ENCODE measurements at places on chromosomes 5 and 9.

GRCh38 chr9:137167277-137167746, 2.5 kb downstream of the LRRC26 start:
- DNase-seq: no peak

DNA sequence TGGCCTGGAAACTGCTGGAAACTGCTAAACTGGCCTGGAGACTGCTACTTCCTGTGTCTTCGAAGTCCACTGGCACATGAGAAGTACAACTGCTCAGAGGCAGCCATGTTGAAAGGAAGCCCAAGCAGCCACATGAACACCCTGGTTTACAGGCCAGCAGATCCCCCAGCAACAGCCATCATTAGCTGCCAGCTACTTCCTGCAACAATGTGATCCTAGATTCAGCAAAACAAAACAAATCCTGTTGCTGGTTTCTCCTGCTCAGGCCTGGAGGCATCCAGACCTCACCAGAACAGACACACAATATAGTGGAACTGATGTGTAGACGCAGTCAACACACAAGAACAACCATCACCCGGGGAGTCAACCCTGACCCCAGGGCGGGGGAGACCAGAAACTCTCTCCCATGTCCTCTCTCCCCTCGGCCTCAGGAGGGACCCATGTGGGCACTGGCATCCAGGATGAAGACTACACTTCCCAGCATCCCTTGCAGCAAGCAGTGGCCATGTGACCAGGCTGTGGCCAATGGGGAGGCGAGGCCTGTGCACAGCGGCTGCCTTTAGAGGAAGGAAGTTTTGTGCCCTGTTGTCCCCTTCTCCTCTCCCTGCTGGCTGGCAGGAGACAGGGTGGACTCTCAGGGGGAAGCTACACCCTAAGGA, 9.2 kb upstream of the LCN15 start:
- peak; percentile 62 for DNase-seq

DNA sequence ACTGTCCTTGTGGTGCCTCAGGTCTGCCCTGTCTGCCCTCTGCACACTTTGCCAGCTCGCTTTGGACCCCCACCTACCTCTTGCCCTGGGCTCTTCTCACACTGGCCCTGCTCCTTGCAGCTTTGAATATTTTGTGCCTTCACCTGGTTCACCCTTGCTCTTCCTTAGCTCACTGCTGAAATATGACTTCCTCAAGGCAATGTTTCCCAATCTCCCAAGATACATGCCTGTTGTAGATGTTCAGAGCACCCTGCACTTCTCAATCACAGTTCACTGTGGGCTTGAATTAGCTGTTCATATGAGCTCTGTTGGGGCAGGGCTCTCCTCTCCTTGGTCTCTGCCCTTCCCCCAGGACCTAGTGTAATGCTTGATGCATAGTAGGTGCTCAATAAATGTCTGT, 8.0 kb downstream of the AFAP1L1 start:
- no peak for DNase-seq

DNA sequence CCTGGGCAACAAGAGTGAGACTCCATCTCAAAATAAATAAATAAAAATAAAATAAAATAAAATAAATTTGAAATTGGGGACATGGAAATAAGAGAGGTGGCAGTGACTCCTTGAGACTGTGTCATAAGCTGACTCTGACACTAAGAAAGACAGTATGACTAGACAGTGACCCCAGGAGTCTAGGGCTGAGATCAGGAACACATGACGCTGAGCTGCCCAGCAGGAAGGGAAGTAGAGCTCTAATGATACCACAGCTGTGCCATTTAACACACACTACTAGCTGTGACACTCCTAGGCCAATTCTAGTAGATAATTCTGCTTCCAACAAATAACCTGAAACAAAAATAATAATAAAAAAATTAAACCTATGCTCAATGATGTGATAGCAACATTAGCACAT, 293.0 kb downstream of the SEC61B start:
- peak; percentile 51 for DNase-seq

DNA sequence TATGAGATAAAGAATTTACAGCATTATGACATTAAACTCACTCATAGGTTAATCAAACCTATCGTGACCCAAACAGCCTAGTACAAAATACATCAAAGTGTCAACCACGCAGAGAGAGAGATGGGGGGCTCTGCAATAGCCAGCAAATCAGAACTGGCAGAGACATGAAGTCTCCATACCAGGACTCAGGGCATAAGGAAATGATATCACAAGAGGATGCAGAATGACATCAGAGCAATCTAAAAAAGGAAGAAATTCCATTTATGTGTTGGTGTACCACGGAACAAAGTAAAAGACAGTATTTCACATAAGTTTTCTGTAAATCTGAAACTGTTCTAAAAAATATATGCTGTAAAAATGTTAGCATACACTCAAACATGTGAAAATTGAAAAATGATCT, 24.6 kb downstream of the BICD2 start:
- DNase-seq: no peak

DNA sequence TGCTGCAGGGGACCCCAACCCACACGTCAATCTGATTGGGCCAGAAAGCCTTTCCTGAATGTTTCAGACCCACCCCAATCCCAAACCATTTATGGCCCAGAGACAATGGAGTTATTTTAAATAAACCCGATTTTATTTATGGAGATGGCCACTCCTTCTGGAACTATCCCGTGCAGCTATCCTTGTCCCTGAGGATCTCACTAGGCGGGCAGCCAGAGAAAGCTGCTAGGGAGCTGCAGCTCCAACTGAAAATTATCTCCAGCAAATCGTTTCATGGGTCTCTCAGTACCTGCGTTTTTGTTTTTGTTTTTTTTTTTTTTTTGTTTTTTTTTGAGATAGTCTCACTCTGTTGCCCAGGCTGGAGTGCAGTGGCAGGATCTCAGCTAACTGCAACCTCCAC, 23.0 kb downstream of the C1QTNF2 start:
- DNase-seq: no peak

DNA sequence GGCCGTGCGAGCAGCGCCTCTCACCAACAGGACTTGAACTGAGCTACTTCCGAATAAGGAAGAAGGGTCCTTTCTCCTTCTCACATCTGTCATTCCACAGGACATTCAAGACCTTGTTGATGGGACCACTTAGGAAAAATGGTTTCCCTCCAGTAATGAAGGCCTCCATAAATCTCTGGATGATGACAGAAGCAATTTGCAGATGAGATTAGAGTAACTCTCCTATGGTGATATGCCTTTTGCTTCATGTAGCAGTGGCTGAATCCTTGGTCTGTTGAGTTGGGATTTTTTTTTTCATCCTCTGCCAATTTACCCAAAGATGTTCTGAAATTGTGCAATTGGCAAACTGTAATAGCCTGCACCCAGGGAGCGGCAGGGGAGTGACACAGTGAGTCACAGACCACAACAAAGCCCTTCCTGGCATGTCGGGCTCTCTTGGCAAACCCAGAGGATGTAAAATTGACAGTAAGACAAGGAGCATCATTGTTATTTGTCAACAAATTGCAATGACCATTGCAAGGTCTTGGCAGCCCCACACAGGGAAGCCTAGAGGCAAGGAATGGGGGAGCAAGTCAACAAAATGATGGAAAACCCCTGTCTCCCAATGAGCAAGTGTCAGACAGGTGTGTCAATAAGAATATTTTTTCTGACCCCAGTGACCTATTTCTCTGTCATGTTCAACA, 275.9 kb downstream of the ACTL7B start:
- peak; percentile 22 for DNase-seq

DNA sequence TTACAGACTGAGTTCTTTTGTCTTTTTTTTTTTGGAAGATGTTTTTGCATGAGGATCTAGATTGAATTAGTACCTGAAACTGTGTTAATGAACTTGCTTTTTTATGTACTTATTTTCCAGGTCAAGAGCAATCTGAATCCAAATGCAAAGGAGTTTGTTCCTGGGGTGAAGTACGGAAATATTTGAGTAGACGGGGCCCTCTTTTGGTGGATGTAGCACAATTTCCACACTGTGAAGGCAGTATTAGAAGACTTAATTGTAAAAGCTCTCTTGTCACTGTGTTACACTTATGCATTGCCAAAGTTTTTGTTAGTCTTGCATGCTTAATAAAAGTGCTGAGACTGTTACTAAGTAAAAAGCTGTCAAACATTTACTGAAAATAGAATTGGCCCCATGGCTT, 14.5 kb downstream of the SLC23A1 start:
- DNase-seq: no peak

DNA sequence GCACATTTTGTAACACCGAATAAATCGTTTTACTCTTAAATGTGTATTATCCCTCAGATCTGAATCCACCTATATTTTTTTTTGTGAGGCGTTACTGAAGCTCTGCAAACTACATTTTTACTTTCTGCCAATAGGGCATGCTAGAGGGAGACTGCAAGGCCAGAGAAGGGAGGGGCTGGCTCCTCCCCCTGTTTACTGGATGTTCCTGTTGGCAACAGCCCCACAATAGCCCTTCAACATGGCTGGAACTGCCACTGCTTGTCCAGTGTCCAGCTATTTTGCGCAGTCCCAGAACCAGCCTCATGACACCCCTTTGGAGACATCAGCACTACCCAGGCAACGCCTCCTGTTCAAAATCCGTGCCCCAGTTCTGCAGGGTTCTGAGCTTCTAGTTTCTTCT, 85.4 kb upstream of the MIER3 start:
- no peak for DNase-seq

All from upper lobe of left lung (tissue), 6 donors.